Iris pigment epithelial cell (primary cell): ENCODE measurements at places on chromosomes 3 and 15.
A peak's percentile ranks its signal among the peaks of the same experiment; 100 is the strongest.

GRCh38 chr3:45948311-45948781 is 5.1 kb downstream of the CXCR6 start:
- no peak for DNase-seq

GRCh38 chr3:32969656-32970055 is 18.2 kb downstream of the CCR4 start:
- DNase-seq, result peak; percentile 42

DNA sequence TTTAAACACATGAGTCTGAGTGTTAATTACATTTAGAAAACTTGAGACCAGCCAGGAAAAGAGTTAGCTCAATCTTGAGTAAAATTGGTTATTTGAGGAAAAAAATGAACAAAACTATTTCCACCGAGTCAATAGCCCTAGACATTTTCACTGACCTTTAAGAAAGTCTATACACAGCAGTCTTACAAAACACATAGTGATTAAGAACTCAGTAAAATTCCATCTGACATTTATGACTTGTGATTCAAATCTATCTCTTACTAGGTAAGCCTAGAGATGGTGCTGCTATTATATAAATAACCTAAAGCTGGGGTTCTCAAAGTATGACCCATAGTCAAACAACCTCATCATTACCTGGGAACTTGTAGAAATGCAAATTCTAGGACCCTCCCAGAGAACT is 109.1 kb upstream of the COL8A1 start:
- DNase-seq, result peak; percentile 57

- DNase-seq, result no peak
Measured at GRCh38 chr15:71951134-71951533, 140.8 kb downstream of the NR2E3 start.

DNA sequence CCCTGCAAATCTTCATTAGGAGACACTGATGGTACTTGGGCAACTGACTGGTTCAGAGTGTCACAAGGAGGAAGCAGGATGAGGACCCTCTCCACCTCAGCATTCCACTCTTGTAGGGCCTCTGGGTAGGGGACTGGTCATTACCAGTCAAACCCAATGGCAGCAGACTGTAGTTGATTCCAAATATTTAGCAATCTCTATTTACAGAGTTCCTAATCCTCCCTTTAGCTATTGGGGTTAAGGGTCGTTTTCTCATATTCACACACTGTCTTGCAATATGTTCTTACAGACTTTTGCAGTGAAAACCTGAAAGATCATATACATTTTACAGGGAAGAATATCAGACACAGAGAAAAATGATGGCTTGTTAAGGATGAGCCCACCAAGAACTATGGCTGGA is 397.7 kb downstream of the GAP43 start:
- DNase-seq, result no peak

GRCh38 chr3:119613201-119613600 is 15.5 kb downstream of the PLA1A start:
- no peak for DNase-seq

DNA sequence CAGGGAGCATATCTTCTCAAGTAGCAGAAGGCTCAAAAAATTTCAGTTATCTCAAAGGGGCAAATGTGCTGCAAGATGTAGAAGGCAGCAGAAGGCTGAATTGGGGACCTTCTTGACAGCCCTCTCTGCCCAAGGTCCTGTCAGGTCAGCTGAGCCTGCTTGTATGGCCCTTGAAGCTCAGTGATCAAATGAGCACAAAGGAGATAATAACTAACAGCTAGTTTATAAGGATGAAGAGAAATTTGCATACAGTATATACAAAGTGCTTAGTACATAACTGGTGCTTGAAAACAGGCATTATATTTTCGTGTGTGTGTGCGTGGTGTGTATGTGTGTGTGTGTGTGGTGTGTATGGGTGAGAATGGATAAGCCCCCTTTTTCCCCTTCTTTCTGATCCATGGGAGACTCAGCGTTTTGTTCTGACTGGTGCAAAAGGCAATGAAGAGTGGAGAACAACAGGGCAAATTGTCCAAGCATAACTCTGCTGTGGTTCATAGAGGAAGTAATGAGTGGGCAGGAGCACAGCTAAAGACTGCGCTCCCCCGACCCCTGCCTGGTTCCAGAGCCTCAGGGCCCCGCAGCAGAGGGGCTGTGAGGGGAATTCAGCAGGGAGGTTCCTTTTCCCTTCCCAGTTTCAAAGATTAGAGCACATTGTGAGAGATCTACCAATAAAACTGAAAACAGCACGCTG is 356.8 kb upstream of the NR2F2 start:
- no peak for DNase-seq

DNA sequence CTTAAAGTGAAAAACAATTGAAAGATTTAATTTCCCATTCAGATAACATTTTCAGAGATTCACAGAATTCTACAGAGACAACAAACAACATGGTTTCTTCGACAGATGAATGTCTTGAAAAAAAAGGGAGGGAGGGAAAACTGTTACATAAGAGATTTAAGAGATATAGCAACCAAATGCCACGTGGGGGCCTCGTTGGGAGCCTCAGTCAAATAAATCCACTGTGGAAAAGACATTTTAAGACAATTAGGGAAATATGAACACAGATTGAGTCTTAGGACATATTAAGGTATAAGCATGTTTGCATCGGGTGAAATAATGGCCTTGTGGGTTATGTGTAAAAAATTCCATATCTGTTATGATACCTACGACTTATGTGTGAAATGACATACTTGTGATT is 5.0 kb upstream of the PRRT3 start:
- DNase-seq, result peak; percentile 41

GRCh38 chr15:57183041-57183440 is 193.3 kb upstream of the CGNL1 start:
- peak; percentile 74 for DNase-seq

DNA sequence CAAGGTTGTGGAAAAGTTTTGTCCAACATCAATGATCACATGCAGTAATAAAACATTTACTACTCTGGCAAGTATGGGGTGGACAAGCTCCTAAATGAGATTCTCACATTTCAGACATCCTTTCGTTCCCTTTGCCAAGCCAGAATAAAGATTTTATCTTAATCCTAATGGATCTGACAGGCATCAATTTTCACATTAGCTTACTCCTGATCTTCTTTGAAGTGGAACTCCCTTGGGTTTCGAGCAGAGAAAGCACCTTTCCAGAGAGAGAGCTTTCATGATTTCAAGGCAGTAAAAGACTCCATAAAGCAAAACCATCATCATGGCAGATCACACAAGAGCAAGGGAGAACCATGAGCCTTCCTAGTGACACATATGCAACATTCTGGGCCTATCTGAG is 27.3 kb upstream of the EID1 start:
- DNase-seq, result no peak

DNA sequence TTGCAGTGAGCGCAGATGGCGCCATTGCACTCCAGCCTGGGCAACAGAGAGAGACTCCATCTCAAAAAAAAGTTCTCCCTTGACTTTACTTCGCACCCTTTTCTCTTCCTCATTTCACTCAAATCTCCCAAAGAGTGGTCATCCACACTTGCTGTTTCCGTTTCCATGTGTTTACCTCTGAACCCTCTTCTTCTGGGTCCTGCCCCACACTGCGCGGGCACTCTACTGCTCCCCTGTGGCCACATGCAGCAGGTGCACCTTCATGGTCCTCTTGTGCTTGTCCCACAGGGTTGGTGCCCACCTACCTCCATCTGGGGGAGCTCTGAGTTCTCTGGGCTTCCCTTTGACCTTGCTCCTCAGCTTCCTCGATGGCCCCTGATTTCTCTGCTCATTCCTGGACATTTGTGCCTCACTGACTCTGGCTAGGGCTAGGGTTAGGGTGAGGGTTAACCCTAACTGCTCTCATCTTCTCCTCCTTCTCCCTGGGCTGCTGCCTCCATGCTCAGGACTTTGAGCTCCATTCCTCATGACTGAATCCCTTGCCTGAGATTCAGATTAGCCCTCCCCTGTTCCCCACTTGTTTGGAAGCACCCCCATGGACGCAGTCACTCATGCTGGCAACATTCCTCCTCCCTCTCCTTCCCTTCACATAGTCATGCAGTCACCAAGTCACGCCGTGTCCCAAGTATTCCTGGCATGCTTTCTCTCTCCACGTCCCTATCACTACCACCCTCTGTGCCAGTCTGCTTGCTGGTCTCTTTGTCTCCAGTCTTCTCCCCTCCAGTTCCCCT is 26.6 kb upstream of the KY start:
- DNase-seq, result no peak

GRCh38 chr3:127045435-127046045 is 62.6 kb downstream of the PLXNA1 start:
- no peak for DNase-seq

DNA sequence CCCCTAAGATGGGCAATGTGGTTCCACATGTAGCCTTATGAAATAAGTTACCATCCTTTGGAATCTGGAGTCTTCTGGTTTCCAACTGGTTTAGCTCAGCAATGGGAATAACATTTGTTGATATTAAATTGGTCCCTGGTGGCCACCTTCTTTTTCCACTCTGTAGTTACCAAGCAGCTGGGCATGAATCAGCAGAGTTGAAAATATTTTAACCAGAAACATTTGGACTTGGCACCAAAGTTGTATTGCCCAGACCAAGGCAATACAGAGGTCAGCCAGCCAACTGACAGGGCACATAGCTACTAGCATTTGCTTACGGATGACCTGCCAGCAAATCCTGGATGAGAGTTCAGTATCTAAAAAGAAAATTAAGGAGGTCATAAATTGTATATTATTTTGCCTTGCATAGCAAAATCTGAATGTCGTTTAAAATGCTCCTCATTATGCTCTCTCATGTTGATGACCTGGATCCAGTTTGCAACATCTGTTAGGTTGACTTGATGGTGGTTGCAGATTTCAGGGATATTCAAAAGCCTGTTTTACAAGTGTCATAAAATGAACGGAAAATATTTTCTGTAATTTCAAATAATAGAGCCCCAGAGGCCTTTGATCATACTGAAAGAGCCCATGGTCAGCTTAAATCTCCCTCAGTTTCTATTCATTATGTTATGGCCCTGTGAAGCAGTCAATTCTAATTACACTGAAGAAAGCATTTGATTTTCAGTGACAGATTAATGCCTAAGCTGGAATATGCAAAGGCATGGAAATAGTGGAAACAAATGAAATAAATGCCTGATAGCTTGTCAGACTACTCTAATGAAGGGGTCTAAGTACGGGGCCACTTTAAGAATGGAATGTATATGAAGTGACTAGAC is 54.6 kb downstream of the PPM1L start:
- DNase-seq, result peak; percentile 4

GRCh38 chr3:16998236-16998923 is 113.6 kb downstream of the PLCL2 start:
- DNase-seq, result no peak

GRCh38 chr3:69948246-69948862 is 51.2 kb upstream of the SAMMSON start:
- DNase-seq, result peak; percentile 51

DNA sequence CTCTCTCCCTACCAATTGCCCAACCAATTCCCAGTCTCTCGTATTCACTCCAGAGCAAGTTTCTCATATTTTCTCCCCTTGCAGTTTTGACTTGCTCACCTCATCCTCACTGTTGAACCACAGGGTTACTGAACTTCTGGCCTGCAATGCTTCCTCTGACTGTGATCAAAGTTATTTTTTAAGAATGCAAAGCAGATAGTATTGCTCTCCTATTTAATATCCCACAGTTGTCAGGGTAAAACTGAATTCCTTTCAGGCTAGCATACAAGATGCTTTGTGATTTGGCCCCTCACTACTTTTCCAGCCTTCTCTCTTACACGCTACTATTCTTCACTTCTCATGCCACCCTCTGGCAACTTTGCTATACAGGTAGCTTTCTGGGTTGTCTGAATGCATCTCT is 80.9 kb downstream of the LRRFIP2 start:
- peak; percentile 59 for DNase-seq
